ENCODE measurements at places on chromosomes 3 and 15. TPM values are rescaled to one million over a fixed set of nuclear protein-coding genes. Genes with fewer than 3 reads are reported as not detected.

Gene MYRIP
- total RNA-seq = under 0.01 TPM

Gene SUCLG2
- 74.5 TPM for total RNA-seq

Gene FBXL2
- total RNA-seq = 9.8 TPM

Gene PHLDB2
- 57.5 TPM for total RNA-seq

Gene SPSB4
- not detected for total RNA-seq

Gene THRB
- total RNA-seq = 1.4 TPM

Gene C3orf18
- total RNA-seq = 16.0 TPM

Gene CA12
- total RNA-seq = 42.1 TPM

Gene WDR48
- total RNA-seq = 31.6 TPM

Measured in smooth muscle cell of bladder (primary cell).